ENCODE measurements at places on chromosomes 11 and 22.

- no peak for DNase-seq
Observed at GRCh38 chr22:48438800-48439559, 1388.7 kb downstream of the BRD1 start.

DNA sequence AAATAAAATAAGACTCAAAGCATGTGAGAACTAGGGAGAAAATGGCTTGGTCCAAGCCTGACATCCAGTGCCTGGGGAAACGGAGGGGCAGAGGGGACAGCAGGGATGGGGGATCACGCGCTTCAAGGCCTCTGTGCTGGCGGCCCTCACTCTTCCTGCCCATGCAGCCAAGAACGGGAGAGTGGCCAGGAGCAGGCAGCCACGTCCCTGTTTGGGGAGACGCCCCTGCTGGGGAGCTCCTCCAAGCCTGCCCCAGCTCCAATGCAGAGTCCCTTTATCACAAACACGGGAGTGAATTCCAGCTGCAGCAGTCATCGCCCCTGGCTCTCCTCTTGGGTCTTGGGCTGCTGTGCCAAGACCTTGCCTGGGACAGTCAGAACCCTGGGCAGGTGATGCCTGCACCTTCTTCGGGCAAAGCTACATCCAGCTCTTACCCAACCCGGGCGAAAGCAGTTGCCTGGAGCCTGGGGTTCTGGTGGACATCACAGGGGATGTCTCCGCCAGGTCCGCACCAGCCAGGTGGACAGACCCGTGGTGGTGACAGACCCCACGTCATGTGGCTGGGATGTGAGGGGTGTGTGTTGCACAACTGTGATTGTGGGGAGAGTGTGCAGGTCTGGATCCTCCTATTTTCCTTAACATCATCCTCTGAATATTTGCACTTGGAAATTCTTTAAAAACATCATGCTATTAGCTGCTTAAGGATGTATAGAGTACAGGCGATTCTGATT is 1391.3 kb downstream of the BRD1 start:
- DNase-seq, result no peak

GRCh38 chr11:119479685-119480275 is 56.8 kb upstream of the THY1 start:
- DNase-seq, result no peak

- DNase-seq, result no peak
Observed at GRCh38 chr22:28032861-28033260, 113.8 kb upstream of the PITPNB start.

DNA sequence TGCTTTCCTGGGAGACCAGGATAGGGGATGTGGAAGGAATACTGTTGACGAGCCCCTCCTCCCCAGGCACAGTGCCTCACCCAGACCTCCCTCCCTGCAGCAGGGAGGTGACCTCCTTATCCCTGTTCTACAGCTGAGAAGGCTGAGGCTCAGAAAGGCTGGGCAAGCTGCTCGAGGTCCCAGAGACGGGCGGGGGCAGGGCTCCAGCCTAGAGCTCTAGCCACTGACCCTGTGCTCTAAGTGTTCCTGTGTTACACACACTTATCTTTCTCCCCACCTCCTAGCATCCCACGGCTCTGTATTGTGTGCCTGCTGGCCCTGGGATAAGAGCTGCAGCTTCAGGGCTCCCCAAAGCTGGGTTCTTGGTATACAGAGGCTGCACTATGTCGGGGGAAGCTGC is 7.9 kb downstream of the CCDC134 start:
- no peak for DNase-seq

GRCh38 chr11:112519751-112520150 is 259.1 kb upstream of the PLET1 start:
- DNase-seq, result no peak

- DNase-seq, result no peak
Observed at GRCh38 chr11:38824573-38824972, 2226.5 kb upstream of the RAG2 start.

DNA sequence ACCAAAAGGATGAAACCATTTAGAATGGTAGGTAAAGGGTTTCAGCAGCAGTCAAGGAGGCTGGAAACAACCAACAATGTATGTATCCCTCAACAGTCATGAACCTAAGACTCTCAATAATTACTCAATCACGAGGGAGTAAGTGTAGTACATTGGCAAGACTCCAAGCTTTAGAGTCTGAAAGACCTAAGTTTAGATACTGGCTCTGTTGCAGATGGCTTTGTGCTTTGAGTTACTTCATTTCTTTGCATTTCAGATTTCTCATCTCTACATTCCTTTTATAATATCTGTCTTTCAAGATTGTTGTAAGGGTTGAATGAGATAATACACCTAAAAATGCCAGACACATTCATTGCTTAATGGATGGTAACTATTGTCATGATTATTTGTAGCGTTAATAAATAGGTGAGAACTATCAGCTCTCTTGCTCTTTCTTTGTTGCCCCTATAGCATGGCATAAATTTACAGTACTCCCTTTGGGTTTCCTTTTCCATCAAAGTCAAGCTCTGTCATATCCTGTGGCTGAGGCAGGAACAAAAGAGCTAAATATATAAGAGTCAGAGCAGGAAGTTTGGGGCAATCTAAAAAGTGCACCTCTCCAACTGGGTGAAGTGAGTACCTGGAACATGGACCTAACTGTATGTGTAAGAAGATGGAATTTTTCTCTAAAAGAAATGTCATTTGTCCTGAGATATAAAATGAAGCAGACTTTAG is 228.2 kb upstream of the ZC3H12C start:
- DNase-seq, result no peak

GRCh38 chr22:22352371-22352999 is 107.9 kb downstream of the VPREB1 start:
- DNase-seq, result no peak

DNA sequence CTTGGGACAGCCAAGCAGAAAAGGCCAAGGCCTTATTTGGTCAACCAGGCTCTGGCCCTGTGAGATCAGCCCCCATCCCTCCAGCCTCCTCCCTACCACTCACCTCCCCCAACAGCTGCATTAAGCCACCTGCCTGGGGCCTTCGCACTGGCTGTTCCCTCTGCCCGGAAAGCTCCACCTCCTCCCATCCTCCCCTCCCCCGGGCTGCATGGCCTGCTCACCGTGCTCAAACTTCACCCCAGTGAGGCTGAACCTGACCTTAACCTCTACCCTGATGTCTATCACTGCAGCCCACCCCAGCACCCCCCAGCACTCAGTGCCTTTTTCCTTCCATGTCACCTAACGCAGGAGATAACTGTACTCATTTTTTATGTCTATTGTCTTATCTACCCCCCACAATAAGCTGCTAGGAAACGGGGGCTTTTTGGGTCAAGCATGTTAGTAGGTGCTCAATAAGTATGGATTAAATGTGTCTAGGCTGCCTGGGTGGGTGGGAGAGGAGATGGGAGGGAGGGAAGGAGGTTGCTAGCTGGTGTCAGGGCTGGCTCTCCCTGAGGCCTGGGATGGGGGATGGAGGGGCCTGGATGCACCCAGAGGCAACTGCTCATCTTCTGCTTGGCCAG is 912 bp downstream of the PTPRCAP start:
- no peak for DNase-seq

- no peak for DNase-seq
Observed at GRCh38 chr11:18365741-18366140, 28.6 kb upstream of the LDHA start.

DNA sequence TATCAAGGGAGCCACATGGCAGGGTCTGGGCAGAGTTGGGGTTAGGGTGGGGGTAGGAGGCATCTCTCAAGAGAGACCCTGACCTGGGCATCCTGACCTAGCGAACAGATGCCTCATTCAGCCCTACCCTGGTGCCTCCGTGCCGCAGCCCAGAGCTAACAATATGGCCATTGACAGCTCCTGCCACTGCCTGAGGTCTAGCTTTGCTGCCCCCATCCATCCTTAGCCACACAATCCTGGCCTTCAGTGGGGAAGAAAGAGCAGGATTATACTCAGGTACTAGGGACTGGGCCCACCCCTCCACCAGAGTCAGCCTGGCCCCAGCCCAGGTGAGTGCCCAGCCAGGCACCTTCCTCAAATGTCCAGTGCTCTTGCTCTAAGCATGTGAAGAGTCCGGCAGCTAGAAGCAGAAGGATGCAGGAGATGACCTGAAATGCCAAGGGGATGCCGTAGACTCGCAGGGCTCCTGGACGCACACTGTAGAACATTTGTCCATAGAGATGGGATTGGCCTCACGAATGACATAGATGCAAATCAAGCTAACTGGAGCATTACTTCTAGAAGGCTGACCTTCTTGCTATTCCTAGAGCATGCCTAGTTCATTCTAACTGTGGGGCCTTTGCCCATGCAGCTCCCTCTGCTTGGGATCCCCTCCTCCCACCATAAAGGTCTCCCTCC is 13.3 kb upstream of the SERPINH1 start:
- DNase-seq, result no peak

DNA sequence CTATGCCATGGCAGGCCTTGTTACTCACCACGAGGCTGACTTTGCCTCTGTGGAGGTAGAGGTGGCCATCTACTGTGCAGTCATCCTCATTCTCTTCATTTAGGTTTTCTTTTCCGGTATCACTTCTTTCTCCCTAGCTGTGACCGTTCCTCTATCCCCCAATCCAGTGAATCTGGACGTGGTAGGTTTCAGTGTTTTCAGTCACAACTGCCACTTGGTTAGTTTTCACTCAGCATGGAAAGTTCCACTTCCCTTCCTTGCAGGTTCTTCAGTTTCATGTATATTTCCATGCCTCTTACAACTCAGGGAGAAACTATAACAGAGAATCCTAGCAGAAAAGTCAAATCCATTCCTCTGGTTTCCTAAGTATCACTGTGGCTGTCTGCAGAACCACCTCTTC is 1.9 kb downstream of the HPS4 start:
- no peak for DNase-seq

- DNase-seq, result no peak
Observed at GRCh38 chr11:33310720-33311500, 53.7 kb downstream of the HIPK3 start.

DNA sequence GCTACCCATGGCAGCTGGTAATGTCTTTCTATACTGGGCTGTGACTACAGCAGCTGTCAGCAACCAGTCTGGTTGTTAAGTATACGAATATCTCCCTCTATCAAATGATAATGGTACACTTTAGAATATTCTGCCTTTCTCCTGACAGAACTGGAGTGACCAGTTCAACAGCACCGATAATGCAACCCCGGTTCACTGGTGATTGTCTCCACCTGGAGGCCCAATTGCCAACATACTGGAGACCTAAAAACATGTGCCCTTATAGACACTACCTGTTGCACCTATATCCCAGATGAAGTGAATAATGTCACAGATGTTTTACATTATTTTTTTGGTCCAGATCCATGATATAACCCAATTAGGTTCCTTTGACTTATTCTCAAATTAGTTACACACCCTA is 21.1 kb downstream of the OR5P2 start:
- no peak for DNase-seq

- DNase-seq, result no peak
Observed at GRCh38 chr11:117878314-117878938, 2.0 kb upstream of the FXYD6 start.
